ENCODE measurements at places on chromosomes 7 and 10.

DNA sequence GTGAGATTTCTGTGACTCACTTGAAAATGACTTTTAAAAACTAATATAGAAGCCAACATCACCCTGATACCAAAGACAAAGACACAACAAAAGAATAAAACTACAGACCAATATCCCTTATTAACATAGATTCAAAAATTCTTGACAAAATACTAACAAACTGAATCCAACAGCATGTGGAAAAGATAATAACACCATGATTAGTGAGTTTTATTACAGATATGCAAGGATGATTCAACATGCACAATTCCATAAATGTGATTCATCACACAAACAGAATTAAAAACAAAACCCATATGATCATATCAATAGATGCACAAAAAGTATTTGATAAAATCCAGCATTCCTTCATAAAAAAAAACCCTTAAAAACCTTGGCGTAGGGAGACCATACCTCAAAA lies 6.5 kb downstream of the MGAM start:
- DNase-seq: no peak

- DNase-seq: no peak
Observed at GRCh38 chr7:149284343-149284742, 22.3 kb downstream of the ZNF783 start.

DNA sequence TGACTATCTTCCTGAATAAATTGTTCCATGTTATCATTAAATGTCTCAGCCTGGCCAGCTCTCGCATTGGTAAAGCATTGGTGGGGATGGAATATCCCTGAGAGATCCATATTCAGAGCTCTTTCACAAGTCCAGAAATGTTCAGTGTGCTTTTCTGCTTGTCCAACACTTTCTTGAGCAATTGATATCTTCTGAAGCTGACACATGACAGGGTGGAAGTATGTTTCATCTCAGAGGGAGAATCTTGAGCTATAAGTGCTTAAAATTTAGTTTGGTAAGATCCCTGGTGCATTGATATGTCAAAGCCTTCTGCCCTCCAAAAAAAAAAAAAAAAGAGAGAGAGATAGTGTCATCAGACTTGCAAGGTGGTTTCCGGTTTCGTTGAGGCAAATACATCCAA lies 7.4 kb downstream of the IFIT3 start:
- no peak for DNase-seq

- no peak for DNase-seq
Observed at GRCh38 chr7:14773729-14774271, 128.8 kb downstream of the DGKB start.

- no peak for DNase-seq
Observed at GRCh38 chr10:70197235-70197945, 27.1 kb upstream of the SAR1A start.

GRCh38 chr7:68547181-68547580 lies 1051.1 kb upstream of the AUTS2 start:
- no peak for DNase-seq

DNA sequence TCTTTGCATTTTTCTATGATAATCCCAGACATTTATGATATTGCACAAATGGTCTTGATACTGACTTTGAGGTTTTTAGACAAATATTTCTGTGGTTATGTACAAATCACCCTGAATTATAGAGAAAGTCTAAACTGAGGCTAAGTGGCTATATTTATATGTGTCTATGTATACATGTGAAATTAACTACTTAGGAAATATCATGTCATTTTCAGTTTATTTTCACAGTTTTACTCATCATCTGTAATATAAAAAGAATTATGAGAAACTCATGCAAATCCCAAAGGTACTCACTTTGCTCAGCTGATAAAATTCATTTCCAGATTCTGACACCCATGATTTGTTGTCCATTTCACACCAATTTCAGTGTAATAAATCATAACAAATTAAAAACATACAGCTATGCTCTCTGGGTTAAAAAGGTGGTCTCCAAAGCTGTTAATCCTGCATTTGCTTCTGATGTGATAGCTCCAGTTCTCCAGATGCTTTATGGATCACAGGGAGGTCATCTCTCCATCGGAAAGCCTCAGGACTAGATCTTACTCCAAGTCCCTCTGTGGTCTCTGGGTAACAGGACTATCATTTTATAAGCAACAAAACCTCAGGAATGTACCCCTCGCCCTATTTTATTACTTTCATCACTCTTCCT lies 673.9 kb downstream of the PARD3 start:
- no peak for DNase-seq

- DNase-seq: no peak
Observed at GRCh38 chr10:48444861-48445841, 138.7 kb downstream of the MAPK8 start.

GRCh38 chr10:82914655-82915136 lies 1039.7 kb downstream of the NRG3 start:
- DNase-seq: no peak

- no peak for DNase-seq
Observed at GRCh38 chr7:86966916-86967315, 92.5 kb downstream of the ELAPOR2 start.

GRCh38 chr10:131670341-131670740 lies 230.5 kb upstream of the PPP2R2D start:
- DNase-seq: no peak

GRCh38 chr7:81366546-81366945 lies 403.3 kb downstream of the HGF start:
- DNase-seq: no peak

GRCh38 chr10:90222372-90222771 lies 521.0 kb downstream of the KIF20B start:
- no peak for DNase-seq

DNA sequence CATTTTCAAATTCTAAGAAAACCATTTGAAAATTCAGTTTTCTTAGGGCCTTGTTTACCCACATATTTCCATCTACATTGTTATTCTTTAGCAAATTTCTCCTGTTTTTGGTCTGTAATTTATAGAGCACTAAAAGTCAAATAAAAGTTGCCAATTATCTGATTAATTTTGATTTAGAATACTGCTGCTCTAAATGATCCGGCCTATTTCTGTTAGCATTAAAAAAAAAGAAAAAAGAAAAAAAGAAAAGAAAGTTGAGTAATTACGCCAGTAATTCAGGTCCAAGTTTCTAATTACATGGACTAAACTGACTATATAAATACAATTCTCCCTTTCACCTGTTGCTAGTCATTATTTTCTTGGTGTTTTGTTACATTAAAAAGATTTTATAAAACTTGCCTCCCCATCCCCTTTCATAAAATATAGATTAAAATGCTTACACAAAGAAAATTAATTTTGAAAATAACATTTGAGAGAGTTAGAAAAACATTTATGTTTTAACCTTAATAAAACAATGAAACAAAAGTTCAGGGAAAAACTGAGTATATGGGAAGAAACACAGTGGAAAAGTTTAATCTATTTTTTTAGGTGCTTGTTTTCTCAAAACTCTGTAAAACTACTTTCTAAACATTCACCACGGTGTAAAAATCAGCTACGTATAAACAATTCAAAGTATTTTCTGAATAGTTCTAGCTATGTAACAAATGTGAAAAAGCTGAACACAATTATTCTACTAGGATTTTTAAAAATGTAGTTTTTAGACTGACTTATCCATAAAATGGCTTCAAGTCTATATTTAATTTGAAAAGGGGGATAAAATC lies 6.8 kb upstream of the COMMD3 start:
- DNase-seq: no peak

DNA sequence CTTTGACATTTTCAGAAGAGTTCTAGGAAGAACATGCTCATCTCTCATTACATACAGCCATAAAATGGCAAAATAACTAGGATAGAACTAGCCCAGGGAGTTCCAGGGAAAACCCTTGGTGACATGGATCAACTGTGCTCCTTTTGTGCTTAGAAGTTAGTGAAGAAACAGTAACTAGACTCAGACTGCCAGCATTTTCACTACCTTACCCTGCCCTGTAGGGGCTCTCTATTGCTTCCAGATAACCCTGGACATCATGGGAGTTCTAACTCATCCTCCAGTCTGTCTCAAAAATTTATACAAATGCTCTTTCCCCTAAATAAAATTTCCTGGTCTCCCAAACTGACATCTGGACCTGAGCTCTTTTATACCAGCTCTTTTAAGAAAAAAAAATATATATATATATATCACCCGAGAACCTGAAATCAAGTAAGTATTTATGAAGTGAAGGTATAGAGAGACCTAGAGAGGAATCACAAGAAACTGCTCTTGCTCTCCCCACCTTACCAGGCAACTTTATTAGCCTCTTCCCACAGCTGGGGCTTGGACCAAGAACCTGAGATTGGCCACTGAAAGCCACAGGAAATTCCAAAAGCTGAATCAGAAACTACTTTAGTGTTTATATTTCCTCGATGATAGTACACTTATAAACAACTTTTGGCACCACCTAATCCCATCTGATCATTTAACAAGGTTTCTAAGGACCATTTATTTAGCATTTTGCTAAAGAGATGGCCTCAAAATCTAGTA lies 101.4 kb downstream of the RELN start:
- no peak for DNase-seq

DNA sequence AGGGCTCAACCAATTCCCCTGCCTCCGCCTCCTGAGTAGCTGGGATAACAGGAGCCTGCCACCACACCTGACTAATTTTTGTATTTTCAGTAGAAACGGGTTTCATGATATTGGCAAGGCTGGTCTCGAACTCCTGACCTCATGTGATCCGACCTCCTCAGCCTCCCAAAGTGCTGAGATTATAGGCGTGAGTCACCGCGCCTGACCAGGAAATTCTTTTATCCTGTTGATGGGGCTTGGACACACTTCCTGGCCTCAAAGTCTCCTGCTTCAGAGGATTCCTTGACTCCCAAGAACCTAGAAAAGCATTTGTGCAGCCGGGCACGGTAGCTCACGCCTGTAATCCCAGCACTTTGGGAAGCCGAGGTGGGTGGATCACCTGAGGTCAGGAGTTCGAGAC lies 16.2 kb downstream of the ZNF425 start:
- DNase-seq: no peak

- DNase-seq: no peak
Observed at GRCh38 chr10:69332278-69333010, 54.1 kb downstream of the HK1 start.

DNA sequence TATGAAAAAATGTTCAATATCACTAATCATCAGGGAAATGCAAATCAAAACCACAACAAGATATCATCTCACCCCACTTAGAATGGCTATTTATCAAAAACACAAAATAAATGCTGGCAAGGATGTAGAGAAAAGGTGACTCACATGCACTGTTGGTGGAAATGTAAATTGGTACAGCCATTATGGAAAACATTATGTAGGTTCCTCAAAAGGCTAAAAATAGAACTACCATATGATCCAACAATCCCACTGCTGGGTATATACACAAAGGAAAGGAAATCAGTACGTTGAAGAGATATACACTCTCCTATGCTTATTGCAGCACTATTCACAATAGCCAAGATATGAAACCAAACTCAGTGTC lies 50.2 kb downstream of the CDK1 start:
- no peak for DNase-seq
